Stomach (tissue), 19 donors: ENCODE measurements at places on chromosomes 5 and 9. TPM values are rescaled to one million over a fixed set of nuclear protein-coding genes. Genes with fewer than 3 reads are reported as not detected.

Gene CDC20B
- not detected for total RNA-seq

DNA sequence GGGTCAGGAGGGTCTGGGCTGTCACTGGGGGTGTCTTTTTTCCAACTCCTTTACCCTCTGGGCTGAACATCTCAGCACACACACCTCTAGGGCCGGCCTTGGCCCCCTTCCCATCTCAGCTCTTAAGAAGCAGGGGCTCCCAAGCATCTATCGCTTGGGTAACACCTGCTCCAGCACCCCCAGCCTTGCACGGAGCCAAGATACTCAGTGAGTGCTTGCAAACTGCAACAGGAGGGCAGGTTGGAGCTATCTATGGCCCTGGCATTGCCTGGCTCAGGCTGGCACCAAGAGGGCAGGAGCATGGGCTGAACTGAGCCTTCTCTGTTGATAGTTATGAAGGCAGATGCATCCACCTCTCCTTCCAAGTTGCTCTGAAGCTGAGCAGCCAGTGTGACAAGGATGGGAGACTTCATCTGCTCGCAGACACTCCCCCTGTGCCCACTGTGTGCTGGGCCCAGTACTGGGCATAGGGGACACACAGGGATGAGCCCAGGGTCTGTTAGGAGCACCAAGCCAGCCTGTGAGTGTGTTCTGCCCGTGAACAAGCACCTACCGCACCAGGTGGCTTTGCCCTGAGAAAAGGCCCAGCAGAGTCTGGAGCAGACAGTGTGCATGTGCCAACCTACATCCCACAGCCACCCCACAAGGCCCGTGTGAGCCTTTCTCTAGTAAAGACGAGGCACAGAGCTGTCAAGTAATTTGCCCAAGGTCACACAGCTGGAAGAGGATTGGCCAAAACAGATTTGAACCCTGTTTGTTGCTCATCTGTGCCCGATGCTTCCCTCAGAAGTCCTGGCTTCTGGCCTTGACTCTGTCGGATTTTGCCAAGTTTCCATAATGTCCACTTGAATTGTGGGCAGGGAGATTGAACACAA lies 58.2 kb downstream of the PHF2 start:
- no peak for DNase-seq
- no peak overlapping the region for H3K4me3 ChIP-seq
- no peak overlapping the region for H3K27ac ChIP-seq
- peaks cover 93% of the 10 kb centered on the region for H3K36me3 ChIP-seq

- H3K4me1 ChIP-seq: no peaks in the 10 kb centered on the region
- H3K27ac ChIP-seq: no peak overlapping the region
- no peak overlapping the region for H3K4me3 ChIP-seq
These were observed 65.9 kb downstream of the SHOC1 start for GRCh38 chr9:111728617-111729366.

DNA sequence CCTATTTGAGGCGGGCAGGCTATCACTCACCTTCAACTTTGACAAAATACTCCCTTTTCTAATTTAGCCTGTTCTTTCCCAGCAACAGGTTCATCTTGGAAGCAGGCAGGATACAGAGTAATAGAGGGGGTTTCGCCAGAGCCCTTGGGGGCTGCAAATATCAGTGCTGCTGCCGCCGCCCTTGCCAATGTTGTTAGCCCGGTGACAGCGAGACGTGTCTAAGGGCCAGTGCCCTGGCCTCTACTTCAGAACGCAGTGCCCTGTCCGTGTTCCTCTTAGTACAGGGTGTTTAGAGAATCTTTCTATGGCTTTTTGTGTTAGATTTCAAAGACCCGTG lies 703 bp downstream of the FAM120AOS start:
- DNase-seq: no peak
- H3K27ac ChIP-seq: peak overlapping the region; percentile 97
- peak overlapping the region; percentile 86 for H3K4me3 ChIP-seq
- no peaks in the 10 kb centered on the region for H3K27me3 ChIP-seq
- H3K4me1 ChIP-seq: peaks cover 59% of the 10 kb centered on the region

Gene CSF1R
- total RNA-seq: 32.7 TPM

DNA sequence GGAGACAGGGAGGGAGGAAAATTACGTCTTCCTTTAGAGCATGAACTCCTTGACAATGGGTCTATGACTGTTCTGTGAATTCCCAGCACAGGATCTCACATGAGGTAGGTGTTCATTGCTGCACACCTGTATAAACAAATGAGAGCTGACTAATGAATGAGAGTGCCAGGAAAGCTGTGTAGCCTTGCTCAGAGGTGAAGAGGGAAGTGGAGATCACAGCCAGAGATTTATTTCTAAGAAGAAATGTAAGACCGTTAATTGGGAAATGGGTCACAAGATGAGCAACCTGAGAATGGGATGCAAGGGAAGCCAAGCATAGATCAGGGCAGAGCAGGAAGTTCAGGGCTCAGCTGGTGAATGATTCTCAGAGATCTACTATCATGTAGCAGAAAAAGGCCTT lies 295.1 kb downstream of the CDK5RAP2 start:
- H3K27ac ChIP-seq: no peak overlapping the region
- no peaks in the 10 kb centered on the region for H3K27me3 ChIP-seq
- no peaks in the 10 kb centered on the region for H3K36me3 ChIP-seq
- no peak overlapping the region for H3K4me3 ChIP-seq
- H3K4me1 ChIP-seq: no peaks in the 10 kb centered on the region

GRCh38 chr5:170278611-170279458 lies 18.7 kb downstream of the LCP2 start:
- peak; percentile 62 for DNase-seq
- H3K27me3 ChIP-seq: no peaks in the 10 kb centered on the region
- no peaks in the 10 kb centered on the region for H3K36me3 ChIP-seq
- H3K4me3 ChIP-seq: no peak overlapping the region
- peak overlapping the region; percentile 75 for H3K27ac ChIP-seq

- no peak overlapping the region for H3K27ac ChIP-seq
- no peaks in the 10 kb centered on the region for H3K36me3 ChIP-seq
- peaks cover 27% of the 10 kb centered on the region for H3K4me1 ChIP-seq
These were observed 7.5 kb downstream of the ADAMTS13 start for GRCh38 chr9:133429641-133430161.

DNA sequence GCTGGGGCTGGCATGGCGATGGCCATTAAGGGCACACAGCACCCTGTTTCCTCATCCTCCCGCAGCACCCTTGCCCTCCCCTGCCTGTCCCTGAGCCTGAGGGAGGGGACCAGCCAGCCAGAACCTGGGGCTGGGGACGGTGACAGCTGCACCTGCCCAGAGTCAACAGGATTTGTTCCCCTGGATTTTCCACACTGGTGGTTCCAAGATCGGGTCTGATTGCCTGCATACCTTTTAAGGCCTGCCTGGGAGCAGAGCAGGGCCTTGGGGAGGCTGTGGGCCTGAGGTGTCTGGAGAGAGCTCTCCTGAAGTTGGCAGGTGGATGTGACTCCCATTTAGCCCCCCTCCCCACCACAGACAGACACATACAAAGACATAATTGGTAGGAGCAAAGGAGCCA lies 61.0 kb upstream of the C5orf58 start:
- H3K4me1 ChIP-seq: no peaks in the 10 kb centered on the region
- no peak for DNase-seq
- H3K27ac ChIP-seq: no peak overlapping the region
- H3K27me3 ChIP-seq: no peaks in the 10 kb centered on the region
- no peak overlapping the region for H3K4me3 ChIP-seq
- H3K36me3 ChIP-seq: no peaks in the 10 kb centered on the region

GRCh38 chr5:80755626-80756025 lies 100.8 kb upstream of the DHFR start:
- no peak for DNase-seq
- no peak overlapping the region for H3K4me3 ChIP-seq
- H3K36me3 ChIP-seq: no peaks in the 10 kb centered on the region
- H3K27ac ChIP-seq: no peak overlapping the region
- H3K4me1 ChIP-seq: no peaks in the 10 kb centered on the region

- peak overlapping the region; percentile 96 for H3K4me3 ChIP-seq
- H3K27me3 ChIP-seq: no peaks in the 10 kb centered on the region
- peak overlapping the region; percentile 86 for H3K27ac ChIP-seq
- H3K36me3 ChIP-seq: peaks cover 8% of the 10 kb centered on the region
- no peak for DNase-seq
These were observed 1.4 kb downstream of the UBAC1 start for GRCh38 chr9:135959814-135960213.

- no peaks in the 10 kb centered on the region for H3K27me3 ChIP-seq
- no peak for DNase-seq
- H3K4me1 ChIP-seq: no peaks in the 10 kb centered on the region
- no peak overlapping the region for H3K4me3 ChIP-seq
These were observed 352.6 kb downstream of the ADGRV1 start for GRCh38 chr5:90911169-90911568.

Gene IL33
- total RNA-seq: 77.5 TPM

Gene RASGRF2
- 5.8 TPM for total RNA-seq

DNA sequence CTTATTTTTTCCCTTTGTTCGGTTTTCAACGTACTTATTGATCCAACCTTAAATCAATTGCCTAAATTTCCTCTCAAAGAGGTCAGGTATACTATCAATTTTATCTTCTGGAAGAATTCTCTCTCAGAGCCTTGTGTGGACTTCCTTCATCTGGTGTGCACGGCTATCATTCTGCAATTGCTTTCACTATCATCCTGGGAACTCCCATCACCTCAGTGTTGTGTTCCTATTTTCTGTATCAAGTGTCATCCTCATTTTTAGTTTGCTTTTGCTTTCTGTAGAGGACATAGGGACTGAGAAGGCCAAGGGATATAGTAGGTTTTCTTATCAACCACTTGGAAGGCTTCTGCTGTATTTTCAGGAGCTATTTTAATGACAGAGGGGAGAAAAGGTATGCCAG lies 11.3 kb downstream of the STOM start:
- H3K27me3 ChIP-seq: no peaks in the 10 kb centered on the region
- no peak for DNase-seq
- peaks cover 53% of the 10 kb centered on the region for H3K4me1 ChIP-seq
- H3K36me3 ChIP-seq: peaks cover 21% of the 10 kb centered on the region
- peak overlapping the region; percentile 84 for H3K27ac ChIP-seq

DNA sequence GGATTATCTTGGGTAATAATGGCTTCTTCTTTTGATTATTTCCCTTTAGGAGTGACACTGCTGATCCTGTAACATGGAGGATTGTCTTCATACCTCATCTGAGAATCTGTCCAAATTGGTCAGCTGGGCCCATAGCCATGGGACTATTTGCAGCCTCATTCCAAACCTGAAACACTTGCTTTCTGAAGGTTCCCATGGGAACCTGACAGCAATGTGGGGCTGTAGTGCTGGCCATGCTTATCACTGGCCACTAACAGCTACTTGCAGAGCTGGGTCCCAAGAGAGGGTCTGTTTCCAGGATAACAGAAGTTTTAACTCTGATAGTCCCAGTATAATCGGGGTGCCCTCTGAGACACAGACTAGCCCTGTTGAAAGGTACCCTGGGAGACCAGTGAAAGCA lies 87.4 kb downstream of the KIAA1958 start:
- DNase-seq: no peak
- no peaks in the 10 kb centered on the region for H3K27me3 ChIP-seq
- no peak overlapping the region for H3K27ac ChIP-seq

Gene MTAP
- 1.2 TPM for total RNA-seq

Gene ANKRD31
- total RNA-seq: 0.14 TPM

DNA sequence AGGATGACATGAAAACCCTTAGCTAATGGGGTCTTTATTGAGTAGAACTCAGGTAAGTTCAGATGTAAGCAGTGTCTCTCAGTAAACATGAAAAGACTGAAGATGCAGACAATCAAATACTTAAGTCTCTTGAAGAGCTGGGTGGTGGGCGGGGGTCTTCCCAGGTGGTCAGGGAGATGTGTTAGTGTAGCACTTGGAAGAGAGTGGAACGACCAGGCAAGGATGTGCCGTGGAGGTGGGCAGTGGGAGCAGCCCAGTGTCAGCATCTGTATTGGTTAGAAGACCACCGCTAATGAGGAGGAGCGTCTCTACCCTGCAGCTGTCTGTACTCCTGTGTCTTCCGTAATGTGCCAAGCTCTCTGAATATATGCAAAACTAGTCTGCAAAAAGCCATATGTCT lies 4.4 kb downstream of the S1PR3 start:
- no peak overlapping the region for H3K27ac ChIP-seq
- no peak overlapping the region for H3K4me3 ChIP-seq
- H3K27me3 ChIP-seq: peaks cover 13% of the 10 kb centered on the region
- H3K36me3 ChIP-seq: no peaks in the 10 kb centered on the region
- no peak for DNase-seq

DNA sequence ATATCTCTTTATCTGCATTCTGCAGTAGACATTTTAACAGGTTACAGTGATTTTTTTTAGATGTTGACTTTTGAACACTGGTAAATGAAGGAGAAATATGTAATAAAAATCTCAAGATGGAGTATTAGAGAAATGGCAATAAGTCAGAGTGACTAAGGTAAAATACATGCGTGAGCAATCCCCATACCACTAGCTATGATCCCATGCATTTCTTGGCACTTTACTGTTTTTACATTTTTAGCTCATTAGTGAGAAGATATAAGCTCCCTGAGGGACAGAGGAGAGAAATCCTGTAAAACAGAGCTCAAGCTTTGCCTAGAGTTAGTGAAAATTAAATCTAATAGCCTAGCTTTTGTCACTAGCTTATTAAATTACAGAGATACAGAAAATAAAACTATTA lies 181.9 kb upstream of the TRPM3 start:
- DNase-seq: no peak
- H3K27ac ChIP-seq: no peak overlapping the region
- H3K4me1 ChIP-seq: no peaks in the 10 kb centered on the region
- no peaks in the 10 kb centered on the region for H3K27me3 ChIP-seq
- H3K4me3 ChIP-seq: no peak overlapping the region

GRCh38 chr5:155285706-155286105 lies 272.2 kb downstream of the KIF4B start:
- no peaks in the 10 kb centered on the region for H3K36me3 ChIP-seq
- H3K4me1 ChIP-seq: no peaks in the 10 kb centered on the region
- H3K4me3 ChIP-seq: no peak overlapping the region
- DNase-seq: no peak

Gene SH3PXD2B
- 63.0 TPM for total RNA-seq

DNA sequence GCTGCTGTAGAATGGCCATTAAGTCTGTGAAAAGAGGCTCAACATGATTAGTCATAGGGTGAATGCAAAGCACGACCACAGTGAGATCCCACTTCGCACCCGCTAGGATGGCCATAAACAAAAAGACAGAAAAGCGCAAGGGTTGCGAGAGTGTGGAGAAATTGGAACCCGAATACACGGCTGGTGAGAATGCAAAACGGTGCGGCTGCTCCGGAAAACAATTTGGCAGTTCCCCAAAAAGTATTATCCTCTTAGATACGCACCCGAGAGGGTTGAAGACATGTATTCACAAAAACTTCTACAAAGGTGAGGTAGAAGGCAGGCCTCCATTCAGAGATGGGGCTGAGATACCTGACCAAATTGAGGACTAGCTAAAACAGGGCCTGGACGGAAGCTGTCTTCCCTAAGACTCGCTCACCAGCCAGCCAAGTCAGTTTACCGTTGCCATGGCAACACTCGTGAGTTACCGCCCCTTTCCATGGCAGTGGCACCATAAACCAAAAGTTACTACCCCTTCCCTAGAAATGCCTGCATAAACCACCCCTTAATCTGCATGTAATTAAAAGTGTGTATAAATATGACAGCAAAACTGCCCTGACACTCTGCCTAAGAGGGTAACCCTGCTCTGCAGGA lies 726 bp upstream of the PSMB7 start:
- peaks cover 38% of the 10 kb centered on the region for H3K4me1 ChIP-seq
- H3K4me3 ChIP-seq: peak overlapping the region; percentile 90
- no peaks in the 10 kb centered on the region for H3K27me3 ChIP-seq
- no peak for DNase-seq
